Activated T-cell treated with anti-CD3 and anti-CD28 coated beads for 24 hours (primary cell): ENCODE measurements at places on chromosomes 4 and X.

DNA sequence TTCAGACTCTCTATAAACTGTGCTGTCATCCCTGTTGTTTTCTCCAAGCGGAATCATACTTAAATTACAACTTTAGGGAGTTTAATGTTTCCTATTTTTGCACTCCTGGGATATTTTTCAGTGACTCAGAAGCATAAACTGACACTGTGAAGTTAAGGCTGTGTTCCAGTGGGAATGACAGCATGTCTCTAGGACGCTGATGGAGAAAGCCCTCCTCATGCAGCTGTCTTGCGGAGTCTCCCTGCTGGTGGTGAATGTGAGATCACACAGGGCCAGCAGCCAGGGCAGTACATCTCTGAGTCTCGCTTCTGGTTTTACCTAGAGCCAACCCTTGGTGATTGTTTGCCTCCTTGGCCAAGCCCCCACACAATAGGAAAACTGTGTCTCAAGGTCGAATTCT, 53.3 kb downstream of the NFKB1 start:
- DNase-seq, result no peak

DNA sequence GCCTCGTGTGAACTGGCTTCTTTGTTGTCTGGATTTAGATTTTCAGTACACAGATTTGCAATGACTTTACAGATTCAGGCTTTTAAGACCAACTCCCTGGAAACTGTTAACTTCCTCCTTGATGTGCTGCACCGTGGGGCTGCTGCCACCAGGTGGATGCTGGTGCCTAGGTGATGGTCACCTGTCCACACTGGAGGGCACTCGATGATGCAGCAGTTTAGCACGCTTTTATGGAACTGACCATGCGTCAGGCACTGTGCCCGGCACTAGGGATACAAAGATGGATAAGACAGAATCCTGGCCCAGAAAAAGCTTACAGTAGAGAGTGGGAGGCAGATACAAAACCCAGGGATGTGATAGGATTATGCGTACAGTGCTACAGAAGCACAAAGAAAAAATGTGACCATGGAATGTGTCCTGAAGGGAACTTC, 180.7 kb downstream of the CEP135 start:
- DNase-seq, result no peak

DNA sequence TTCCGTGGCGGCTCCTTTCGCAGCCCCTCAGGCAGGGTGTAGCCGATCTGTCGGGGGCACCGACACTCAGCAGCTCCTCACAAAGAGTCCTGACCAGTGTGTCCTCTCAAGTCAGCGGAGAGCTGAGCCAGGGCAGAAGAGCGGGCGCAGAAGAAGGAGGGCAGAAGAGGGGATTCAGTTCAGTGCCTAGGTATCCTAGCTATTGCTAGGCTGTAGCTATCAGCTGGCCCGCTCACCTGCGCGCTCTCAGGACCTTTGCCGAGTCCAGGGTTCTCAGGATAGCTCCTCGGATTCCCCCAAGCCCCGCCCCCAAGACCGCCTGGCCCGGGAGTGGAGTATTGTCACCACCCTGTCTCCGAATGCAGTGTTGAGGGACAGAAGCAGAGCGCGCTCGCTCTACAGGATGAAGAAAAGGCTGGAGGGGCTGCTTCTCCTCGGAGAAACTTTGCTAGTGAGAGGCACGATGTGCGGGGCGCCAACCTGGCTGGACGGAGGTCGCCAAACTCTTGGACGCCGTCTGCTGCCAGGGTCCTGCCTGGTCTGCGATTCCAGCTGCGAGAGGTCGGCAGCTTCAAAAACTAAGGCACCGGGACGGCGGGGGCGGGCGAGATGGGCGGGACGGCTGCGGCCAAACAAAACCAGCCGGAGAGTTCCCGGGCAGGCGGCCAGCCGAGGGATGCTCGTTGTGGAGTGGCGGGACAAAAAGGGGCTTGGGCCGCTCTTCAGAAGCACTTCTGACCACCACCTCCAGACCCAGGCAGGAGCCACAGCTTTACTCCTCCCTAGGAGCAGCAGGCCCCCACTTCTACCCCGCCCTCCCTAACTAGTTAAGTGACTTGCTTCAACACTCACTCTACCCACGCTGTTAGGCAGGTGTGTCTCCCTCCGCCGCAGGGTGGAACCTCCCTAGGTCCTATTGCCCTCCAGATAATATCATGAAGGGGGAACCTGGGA, at the start of gene XKRX:
TSS of gene XKRX (minus strand) at position 258 of the 954 bp plus-strand sequence. CDS start 613 bp downstream, outside the sequence.
- peak; percentile 11 for DNase-seq

DNA sequence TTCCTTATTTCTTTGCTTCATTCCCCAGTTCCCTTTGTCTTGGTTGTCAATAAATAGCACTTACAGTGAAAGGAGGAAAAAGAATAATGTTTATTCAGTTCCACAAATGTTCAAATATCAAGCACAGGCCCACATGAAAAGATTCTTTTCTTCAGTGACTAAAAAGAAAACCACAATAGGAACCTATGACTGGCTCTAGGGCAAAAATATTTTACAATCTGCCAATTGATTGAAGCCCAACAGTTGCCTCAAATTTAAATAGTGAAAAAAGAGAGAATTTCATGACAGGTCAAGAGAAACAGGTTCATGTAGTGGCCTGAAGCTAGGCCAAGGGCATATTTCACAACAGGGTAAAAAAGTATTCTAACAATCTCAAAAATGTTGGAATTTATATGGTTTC, 553.8 kb downstream of the CENPC start:
- DNase-seq, result no peak

DNA sequence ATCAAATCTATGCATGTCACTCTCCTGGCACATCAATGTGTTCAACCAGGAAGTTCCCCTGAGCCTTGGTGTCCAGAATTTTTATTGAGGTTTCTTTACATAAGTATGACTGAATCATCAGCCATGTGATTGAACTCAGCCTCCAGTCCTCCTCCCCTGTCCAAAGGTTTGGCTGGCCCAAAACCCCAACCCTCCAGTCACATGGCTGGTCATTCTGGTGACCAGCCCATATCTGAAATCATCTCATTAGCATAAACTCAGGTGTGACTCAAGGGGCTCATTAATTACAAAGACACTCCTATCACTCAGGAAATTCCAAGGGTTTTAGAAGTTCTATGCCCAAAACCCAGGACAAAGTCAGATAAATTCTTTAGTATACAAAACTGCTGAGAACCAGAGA, 20.6 kb upstream of the SUPT20HL2 start:
- DNase-seq, result no peak

DNA sequence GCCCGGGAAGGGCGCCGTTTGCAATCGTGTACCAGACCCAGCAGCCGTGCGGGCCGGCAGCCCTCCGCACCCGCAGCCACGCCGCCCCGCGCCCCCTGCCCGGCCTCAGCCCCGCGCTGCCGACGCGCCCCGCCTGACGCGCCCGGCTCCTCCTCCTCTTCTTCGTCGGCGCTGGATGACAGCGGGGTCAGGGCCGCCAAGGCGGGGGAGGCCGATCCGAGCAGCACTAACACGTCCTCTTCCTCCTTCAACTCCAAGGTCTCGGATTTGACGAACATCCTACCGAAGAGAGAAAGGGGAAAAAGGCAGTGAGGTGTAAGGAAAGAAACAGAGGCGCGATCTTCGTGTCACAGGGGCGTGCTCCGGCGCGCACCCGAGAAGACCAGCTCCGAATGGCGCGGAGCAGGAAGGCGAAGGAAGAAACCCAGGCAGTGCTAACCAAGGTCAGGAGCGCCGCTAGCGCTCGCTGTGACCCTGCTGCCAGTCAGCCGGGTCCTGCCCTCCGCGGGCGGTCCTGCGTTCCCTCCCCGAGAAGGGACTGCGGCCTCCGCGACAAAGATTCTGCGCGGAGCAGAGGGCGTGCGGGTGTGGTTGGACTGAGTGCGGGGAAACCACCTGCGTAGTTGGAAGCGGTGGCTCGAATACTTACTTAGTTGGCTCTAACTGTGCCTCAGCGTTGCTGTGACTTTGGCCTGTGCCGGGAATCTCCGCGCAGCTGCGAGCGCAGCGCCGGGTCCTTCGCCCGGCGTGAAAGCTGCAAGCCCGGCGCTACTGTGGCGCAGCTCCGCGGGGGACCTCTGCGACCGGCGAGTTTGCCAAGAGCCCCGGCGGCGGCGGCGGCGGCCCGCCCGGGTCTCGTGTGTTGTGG, 548 bp downstream of the NEUROG2 start:
- DNase-seq, result no peak
